CD4-positive, alpha-beta T cell treated with Interleukin-1 beta for 1 hour (primary cell): ENCODE measurements at places on chromosomes 4 and X.

DNA sequence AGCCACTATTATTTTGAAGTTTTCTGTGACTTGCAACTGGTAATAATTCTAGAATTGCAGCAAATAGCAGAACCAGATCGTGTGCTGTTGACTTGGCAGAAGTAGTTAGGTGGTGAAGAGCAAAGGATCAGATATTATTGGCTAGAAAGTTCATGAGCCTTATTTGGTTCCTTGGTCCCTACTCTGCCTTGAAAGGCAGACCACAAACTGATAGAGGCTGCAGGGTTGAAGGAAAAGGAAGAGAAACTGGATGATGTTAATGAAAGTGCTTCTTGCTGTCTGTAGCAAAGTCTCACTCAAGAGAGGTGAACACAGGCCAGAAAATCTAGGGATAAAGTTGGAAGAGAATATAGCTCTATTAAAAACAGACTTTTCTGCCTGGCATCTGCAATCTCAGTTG is 41.2 kb upstream of the RNF150 start:
- no peak for DNase-seq

- no peak for DNase-seq
Measured at GRCh38 chr4:8727131-8727530, 134.6 kb downstream of the CPZ start.

GRCh38 chr4:105644257-105644656 is 64.2 kb downstream of the INTS12 start:
- no peak for DNase-seq

GRCh38 chr4:172726001-172726423 is 442.6 kb upstream of the GALNT7 start:
- DNase-seq = no peak

GRCh38 chr4:184384056-184384809 is 90.1 kb downstream of the IRF2 start:
- peak; percentile 35 for DNase-seq

GRCh38 chrX:56765811-56766553 is 36.9 kb downstream of the NBDY start:
- no peak for DNase-seq

GRCh38 chr4:25743971-25744370 is 88.3 kb downstream of the SLC34A2 start:
- DNase-seq = no peak

DNA sequence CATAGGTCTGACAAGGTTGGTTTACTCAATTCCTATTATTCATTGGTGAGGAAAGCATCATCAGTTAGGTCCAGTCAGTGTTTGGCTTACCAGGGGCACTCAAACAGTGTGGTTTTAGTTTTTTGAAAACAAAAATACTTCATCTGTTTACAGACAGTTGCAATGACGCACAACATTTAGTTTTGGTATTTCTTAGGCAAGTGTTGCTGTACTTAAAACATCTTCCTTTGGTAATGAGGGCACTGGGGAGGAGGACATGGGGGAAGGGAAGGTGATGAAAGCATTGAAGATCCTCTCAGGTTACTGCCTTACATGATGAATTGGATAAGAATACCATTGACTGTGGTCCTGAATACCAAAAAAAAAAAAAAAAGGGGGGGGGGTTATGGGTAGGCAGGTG is 93.7 kb upstream of the MAOA start:
- DNase-seq = no peak

DNA sequence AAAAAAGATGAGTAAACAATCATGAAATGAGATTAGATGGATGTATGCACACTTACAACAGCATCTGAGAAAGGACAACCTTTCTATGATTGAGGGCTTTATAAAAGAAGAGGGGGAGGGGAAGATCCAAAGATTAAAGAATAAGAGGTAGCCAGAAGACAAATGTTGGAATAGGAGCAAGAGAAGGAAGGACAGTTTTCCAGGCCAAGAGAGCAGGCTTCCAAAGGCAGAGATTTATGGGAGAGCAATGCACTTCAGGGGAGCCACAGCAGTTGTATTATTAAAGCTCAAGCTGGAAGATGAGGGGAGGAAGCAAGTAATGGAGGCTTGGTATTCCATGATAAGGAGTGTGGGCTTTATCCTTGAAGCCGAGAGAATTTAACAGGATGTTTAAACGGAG is 110.3 kb upstream of the PTPN13 start:
- DNase-seq = no peak

DNA sequence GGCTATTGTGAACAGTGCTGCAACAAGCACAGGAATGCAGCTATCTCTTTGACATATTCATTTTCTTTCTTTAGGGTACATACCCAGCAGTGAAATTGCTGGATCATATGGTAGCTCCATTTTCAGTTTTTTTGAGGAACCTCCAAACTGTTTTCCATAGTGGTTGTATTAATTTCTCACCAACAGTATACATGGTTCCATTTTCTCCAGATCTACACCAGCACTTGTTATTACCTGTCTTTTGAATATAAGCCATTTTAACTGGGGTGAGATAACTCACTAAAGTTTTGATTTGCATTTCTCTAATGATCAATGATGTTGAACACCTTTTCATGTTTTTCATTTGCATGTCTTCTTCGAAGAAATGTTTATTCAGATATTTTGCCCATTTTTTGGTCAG is 241.1 kb upstream of the AGTR2 start:
- no peak for DNase-seq

DNA sequence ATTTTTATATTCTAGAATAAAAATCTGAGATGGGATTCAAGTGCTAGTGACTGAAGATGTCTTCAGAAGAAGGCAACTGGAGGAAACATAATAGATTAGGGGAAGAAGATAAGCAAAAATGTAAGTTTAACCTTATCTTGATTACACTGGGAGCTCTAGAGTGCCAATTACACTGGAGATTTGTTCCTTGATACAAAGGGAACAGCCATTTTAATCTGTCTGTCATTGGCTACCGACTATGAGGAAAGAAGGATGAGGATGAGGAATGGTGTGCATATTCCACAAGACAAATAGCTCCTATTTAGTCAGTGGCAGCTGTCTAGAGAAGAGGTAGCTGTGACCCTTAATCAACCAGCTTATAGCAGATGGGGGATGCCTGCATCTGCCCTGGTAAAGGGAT is 1034.5 kb upstream of the IGFBP7 start:
- DNase-seq = no peak

- DNase-seq = peak; percentile 12
Measured at GRCh38 chr4:80007745-80008149, 65.3 kb downstream of the ANTXR2 start.

DNA sequence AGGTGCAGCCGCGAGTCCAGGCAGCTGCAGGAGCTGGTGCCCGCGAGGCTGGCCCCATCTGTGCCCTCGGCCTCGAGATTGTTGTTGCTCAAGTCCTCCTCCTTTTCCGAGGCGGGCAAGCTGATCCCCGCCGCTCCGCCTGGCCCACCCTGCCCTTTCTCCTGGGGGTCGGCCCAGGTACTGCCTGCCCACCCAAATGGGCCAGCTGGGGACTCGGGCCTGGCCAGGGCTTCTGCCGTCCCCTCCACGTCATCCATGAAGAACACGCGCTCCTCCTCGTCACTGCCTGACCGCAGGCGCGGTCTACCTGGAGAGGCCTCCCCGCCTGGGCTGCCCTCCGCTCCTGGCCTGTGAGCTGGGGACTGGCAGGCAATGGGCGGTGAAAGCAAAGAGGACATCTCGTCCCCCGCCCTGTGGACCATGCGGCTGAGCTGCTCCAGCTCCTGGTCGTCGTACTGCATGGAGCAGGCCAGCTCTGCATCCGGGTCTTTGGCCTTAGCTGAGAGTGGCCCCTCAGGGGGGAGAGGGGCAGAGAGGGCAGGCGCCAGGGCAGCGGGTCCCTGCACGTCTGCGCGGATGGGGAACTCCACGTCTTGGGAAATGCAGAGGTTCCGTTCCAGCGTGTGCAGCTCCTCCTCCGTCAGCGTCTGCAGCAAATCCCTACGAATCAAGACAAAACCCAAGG is 43.1 kb upstream of the MXD4 start:
- DNase-seq = no peak

DNA sequence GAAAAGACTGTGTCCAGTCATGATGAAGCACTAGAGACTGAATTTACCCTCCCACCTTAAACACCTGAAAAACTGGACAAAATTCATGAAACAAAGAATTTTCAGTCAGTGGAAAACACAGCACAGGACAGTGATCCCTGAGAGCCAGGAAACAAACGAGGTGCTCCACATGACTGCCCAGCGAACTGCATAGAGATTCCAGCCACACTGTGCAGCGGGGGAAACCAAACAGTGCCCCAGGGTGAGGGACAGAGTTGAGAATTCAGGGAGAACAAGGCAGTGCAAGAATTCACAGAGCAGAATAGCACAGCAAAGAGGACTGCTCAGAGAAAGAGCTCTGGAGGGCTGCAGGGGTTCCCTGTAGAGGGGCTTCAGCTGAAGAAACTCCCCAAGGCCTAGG is 55.5 kb upstream of the SEC24B start:
- no peak for DNase-seq

GRCh38 chr4:42428036-42428435 is 30.7 kb downstream of the SHISA3 start:
- DNase-seq = no peak

- no peak for DNase-seq
Measured at GRCh38 chr4:2723751-2724150, 32.4 kb downstream of the TNIP2 start.

- no peak for DNase-seq
Measured at GRCh38 chr4:184052616-184053015, 147.5 kb downstream of the STOX2 start.

- no peak for DNase-seq
Measured at GRCh38 chr4:167088115-167088514, 146.2 kb downstream of the SPOCK3 start.

DNA sequence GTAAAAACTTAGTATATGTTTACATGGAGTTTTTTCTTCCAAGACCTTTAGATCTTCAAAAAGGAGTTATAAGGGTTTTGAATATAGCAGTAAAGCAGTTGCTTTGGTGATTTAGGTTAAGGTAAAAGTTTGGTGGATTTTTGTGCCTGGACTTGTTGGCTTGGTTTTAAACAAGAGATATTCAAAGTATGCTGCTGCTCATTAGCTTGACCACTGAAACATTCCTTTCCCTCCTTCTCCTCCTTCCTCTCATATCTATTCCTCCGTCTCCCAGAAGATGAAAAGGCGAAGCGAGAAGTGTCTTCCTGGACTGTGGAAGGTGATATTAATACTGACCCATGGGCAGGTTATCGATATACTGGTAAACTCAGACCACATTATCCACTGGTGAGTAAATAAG is 38.4 kb downstream of the METAP1 start:
- DNase-seq = no peak

DNA sequence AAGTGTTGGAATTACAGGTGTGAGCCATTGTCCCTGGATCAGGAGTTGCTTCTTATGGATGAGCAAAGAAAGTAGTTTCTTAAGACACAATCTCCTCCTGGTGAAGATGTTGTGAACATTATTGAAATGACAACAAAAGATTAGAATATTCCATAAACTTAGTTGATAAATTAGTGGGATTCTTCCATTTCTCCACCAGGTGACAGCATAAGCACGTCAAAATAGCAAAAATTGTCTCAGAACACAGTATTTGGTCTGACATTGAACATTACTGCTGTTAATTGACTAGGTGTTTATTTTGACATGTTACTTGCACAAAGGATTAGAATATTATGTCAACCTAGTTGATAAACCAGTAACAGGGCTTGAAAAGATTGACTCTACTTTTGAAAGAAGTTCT is 21.6 kb downstream of the CLDN34 start:
- DNase-seq = no peak

- no peak for DNase-seq
Measured at GRCh38 chr4:26719954-26720552, 136.2 kb downstream of the TBC1D19 start.
